ENCODE measurements at places on chromosomes 6 and 20.

GRCh38 chr20:60244373-60245146 lies 286.3 kb downstream of the CDH26 start:
- H3K27ac ChIP-seq, result no peak overlapping the region
- H3K27me3 ChIP-seq, result peaks cover 9% of the 10 kb centered on the region
- DNase-seq, result no peak
- H3K4me1 ChIP-seq, result peaks cover 19% of the 10 kb centered on the region
- no peaks in the 10 kb centered on the region for H3K36me3 ChIP-seq
- no peak overlapping the region for H3K4me3 ChIP-seq

DNA sequence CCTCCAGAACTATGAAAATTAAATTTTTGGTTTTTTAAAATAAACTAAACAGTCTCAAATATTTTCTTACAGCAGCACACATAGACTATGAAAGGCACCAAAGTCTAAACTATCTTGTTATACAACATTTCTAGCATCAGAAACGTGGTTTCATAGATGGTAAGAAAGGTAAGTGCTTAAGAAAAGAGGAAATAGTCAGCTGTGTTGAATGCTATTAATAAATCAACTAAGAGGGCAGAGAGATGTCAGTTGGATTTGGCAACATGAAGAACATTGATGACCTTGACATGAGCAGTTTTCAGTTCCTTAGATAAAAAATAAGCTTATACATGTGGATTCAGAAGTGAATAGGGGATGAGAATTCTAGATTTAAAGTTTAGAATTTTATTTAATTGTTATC lies 113.6 kb downstream of the RFX6 start:
- no peak for DNase-seq
- H3K27ac ChIP-seq, result no peak overlapping the region
- peaks cover 3% of the 10 kb centered on the region for H3K27me3 ChIP-seq
- no peaks in the 10 kb centered on the region for H3K4me1 ChIP-seq

DNA sequence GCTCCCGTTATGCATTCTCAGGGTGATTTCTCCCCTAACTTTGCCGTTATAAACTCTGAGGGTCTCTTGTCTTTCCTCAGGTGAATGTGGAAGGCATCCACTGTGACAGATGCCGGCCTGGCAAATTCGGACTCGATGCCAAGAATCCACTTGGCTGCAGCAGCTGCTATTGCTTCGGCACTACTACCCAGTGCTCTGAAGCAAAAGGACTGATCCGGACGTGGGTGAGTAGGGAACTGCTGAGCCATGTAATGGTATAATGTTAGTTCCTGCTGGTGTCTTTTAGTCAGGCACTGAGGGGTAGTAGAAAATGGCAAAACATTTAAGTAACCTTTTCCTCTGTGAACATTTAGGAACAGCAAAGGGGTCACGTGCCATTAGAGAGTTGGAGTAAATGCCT lies 395.4 kb downstream of the ARHGAP18 start:
- H3K4me3 ChIP-seq, result no peak overlapping the region
- no peaks in the 10 kb centered on the region for H3K27me3 ChIP-seq
- no peak for DNase-seq

GRCh38 chr6:162363757-162364156 lies 363.8 kb downstream of the PRKN start:
- no peak for DNase-seq
- no peak overlapping the region for H3K27ac ChIP-seq
- no peaks in the 10 kb centered on the region for H3K4me1 ChIP-seq
- H3K4me3 ChIP-seq, result no peak overlapping the region
- no peaks in the 10 kb centered on the region for H3K36me3 ChIP-seq

DNA sequence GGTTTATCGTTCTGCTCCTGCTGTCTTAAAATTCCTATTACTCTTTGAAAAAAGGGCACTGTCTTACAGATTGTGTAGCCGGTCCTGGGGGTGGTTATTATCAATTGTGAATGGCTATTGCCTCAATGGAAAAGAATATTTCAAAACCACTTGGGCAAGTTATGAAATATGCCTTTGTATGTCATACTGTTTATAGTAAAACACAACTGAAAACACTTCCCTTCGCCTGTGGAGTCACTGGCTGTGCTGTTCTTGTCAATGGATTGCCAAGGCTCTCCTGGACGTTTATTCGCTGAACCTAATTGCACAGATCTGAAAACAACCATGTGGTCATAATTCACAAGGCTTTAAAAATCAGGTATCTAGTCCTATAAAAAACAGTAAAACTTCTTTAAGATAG lies 47.8 kb upstream of the TAGAP start:
- H3K36me3 ChIP-seq, result no peaks in the 10 kb centered on the region
- H3K4me3 ChIP-seq, result no peak overlapping the region
- no peak for DNase-seq
- no peak overlapping the region for H3K27ac ChIP-seq

DNA sequence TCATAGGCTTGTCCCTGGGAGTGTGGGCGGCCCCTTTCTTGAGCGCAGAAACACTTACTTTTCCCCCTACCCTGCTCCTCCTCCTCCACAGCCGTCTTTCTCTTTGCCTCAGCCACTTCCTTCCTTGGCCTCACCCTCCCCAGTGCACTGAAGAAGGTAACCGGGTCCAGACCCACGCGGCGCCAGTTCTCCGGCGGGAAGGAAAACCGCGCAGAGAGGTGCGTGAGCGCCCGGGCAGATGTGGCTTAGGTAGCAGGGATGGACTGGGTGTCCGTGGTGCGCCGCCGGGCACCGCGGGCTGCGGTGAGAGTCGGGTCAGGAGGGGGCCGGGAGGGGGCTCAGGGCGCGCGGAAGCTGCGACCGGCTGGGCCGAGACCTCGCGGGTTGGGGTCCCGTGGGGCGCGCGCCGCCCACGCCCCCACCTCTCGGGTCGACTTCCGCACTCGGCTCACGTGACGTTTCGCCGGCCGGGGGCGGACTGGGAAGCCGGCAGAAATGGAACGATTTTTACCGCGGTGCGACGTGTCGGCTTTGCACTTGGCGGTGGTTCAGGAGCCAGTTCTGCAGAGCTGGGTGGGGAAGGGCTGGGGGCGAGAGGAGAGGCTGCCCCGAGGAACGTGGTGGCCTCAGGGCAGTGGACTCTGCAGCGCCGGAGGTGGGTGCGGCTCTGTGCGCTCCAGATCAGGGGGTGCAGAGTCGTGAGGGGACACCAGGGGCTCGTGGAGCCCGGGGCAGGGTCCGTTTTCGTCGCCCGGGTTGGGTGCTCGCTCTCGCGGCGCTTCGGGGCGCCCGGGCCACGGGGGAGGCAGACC lies at the start of gene ABRACL:
TSS of gene ABRACL (plus strand) at position 88 of the 812 bp plus-strand sequence. CDS start 5,416 bp downstream, outside the sequence.
- H3K36me3 ChIP-seq, result no peaks in the 10 kb centered on the region
- H3K4me3 ChIP-seq, result peak within 1 kb of the TSS; percentile 92
- DNase-seq, result no peak

DNA sequence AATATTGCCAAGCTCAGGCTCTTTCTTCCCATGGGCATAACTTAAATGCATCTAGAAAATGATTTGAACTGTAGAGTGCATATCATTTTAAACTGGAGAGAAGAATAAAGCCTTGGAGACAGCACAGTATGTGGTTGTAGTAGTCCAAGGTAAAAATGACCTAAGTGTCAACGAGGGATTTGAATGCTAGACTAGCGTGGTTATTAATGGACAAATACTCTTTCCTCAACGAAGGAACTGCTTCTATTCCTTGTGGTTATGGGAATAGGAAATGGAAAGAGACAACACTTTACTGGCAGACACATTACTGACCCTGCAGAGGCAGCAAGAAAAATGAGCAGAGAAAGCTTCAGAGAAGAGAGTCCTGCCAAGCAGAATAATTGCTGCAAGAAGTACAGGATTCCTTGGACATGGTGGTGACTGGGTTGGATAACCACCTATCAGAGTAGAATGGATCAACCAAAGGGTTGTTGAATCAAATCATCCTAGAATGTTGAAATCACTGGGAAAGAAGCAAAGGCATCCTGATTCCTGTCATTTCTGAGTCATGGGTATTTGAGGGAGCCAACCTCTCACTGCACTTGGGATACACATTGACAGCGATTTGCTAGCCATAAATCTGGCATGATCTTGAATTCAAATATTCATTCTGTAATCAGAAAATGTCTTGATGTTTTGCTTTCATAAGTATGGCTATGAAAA lies 258.1 kb upstream of the EPHA7 start:
- no peaks in the 10 kb centered on the region for H3K27me3 ChIP-seq
- no peak for DNase-seq
- no peaks in the 10 kb centered on the region for H3K36me3 ChIP-seq
- H3K4me3 ChIP-seq, result no peak overlapping the region
- H3K4me1 ChIP-seq, result no peaks in the 10 kb centered on the region

- H3K4me1 ChIP-seq, result peaks cover 17% of the 10 kb centered on the region
- H3K36me3 ChIP-seq, result 0 out of 2 replicates have a peak, but pooled peaks cover 4% of the 10 kb centered on the region
- peak overlapping the region; percentile 93 for H3K27ac ChIP-seq
- DNase-seq, result no peak
- H3K27me3 ChIP-seq, result no peaks in the 10 kb centered on the region
These were observed 35.9 kb downstream of the EPM2A start for GRCh38 chr6:145699462-145699861.

DNA sequence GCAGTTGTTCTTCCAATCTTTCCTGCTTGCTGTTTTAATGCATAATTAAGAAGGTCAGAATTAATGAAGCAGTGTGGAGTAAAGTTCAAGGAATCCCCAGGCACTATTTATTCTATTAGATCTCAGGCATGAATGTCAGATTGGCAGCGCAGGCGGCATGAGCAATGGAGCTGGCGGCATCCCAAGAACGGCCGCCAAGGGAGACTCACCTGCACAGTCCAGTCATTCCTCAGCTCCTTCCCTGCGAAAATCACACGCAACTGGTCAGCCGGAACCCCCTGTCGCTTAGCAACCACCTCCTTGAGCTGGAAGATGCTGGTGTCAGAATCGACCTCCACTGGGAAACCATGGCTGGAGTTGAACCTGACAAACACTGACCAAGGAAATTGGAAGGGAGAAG lies 284.5 kb downstream of the PRKN start:
- H3K4me1 ChIP-seq, result no peaks in the 10 kb centered on the region
- H3K27ac ChIP-seq, result no peak overlapping the region
- H3K27me3 ChIP-seq, result no peaks in the 10 kb centered on the region
- H3K4me3 ChIP-seq, result no peak overlapping the region

- peaks cover 25% of the 10 kb centered on the region for H3K27me3 ChIP-seq
- no peak overlapping the region for H3K27ac ChIP-seq
- no peak overlapping the region for H3K4me3 ChIP-seq
- no peaks in the 10 kb centered on the region for H3K36me3 ChIP-seq
These were observed 16.9 kb downstream of the CDH22 start for GRCh38 chr20:46291401-46291800.

DNA sequence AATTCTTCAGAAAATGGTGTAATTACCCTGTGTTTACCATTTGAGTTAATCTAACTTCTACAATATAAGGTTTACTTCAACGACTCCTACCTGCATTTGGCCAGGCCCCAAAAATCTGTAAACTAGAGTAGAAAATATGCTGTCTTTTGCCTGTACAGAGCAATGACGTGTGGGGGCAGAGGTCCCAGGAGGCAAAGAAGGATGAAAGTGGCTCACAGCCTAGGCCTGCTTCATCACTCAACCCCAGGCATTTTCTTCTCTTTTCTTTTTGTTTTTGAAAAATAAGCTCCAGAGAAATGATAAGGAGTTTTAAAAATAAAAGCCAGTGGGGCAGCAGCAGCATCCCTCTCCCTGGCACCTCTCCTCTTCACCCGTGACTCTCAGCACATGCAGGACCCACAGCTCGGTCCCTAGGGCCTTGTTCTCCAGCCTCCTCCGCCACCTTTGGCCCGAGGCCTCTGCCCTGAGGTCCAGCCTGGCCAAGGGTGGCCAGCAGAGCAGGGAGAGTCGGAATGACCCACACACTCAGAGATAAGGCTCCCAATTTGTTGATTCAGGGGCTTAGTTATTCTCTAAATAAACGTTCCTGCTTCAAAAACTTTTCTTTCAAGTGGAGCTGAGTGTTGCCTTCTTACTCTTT lies 310.3 kb upstream of the RNF24 start:
- no peaks in the 10 kb centered on the region for H3K27me3 ChIP-seq
- no peak overlapping the region for H3K27ac ChIP-seq
- no peak overlapping the region for H3K4me3 ChIP-seq
- no peaks in the 10 kb centered on the region for H3K36me3 ChIP-seq
- H3K4me1 ChIP-seq, result no peaks in the 10 kb centered on the region

DNA sequence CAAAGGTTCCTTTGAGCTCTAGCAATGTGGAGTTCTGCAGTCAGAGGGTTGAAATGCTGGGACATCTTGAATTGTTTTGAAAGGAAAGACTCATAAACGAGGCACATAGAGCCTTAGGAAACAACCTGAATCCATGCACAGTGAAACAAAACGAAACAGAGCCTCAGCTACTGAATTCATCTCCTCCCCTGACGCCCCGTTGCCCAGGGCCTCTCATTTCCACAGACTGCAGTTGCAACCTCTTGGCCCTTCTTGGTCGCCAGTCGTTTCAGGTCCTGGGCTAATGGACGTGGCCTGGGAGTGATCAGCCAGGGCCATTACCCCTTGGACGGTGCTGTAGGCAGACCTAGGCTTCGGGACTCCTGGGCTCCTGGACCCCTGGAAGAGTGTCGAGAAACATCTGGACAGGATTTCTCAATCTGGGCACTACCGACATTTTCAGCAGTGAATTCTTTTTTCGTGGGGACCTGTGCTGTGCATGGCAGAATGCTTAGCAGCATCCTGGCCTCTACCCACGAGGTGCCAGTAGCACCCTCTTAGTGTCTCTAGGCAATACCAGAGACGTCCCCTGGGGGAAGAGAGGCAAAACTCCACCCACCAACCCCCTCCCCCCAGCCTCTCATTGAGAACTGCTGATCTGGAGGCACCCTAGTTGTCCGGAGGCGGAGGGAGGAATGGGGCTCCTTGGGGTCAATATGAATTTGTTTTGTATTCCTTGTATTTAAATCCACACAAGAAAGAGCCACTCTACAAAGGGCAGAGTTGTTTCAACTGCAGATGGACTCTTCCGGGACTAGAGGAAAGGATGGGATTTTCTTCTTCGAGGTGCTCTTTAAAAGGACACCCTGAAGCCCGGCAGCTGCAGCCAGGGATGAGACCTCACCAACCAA lies 50.2 kb downstream of the TMEM242 start:
- no peaks in the 10 kb centered on the region for H3K27me3 ChIP-seq
- H3K36me3 ChIP-seq, result no peaks in the 10 kb centered on the region
- H3K4me3 ChIP-seq, result no peak overlapping the region
- no peak overlapping the region for H3K27ac ChIP-seq

GRCh38 chr20:45283551-45284057 lies 23.0 kb upstream of the RBPJL start:
- H3K27me3 ChIP-seq, result no peaks in the 10 kb centered on the region
- no peaks in the 10 kb centered on the region for H3K4me1 ChIP-seq
- DNase-seq, result no peak

DNA sequence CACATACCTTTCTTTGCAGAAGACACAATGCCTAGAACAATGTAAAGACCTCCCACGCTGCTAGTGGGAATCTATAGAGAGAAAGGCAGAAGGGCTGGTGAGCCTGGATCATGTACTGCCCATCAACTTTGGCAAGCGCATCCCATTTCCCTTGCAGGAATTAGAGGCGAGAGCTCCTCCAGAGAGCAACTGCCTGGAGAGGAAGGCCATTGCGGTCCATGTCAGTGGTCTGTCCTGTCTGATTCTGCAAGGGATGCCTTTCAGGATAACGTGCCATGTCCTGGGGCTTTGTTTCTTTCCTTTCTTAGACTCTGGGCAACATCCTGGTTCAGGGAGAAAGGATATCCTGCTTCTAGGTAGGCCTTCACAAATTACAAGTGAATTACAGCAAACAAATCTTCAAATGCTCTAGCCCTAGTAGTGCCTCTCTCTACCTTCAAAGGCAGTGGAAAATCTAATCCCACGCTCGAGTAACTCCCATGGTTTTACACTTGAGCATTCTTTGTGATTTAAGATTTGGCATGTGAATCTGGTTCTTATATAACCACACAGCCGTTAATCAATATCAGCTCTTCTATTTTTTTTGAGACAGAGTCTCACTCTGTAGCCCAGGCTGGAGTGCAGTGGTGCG lies 38.5 kb downstream of the GCNT2 start:
- no peak for DNase-seq
- H3K27me3 ChIP-seq, result no peaks in the 10 kb centered on the region
- H3K4me3 ChIP-seq, result no peak overlapping the region
- H3K4me1 ChIP-seq, result no peaks in the 10 kb centered on the region
- H3K36me3 ChIP-seq, result no peaks in the 10 kb centered on the region
